ENCODE measurements at places on chromosomes 1 and 21. TPM values are rescaled to one million over a fixed set of nuclear protein-coding genes. Genes with fewer than 3 reads are reported as not detected.

DNA sequence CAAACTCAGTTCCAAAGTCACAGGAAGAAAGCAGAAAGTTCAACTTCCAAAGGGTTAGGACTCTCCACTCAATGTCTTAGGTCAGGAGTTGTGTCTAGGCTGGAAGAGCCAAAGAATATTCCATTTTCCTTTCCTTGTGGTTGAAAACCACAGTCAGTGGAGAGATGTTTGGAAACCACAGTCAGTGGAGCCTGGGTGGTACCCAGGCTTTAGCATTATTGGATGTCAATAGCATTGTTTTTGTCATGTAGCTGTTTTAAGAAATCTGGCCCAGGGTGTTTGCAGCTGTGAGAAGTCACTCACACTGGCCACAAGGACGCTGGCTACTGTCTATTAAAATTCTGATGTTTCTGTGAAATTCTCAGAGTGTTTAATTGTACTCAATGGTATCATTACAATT, 11.7 kb downstream of the ATF3 start:
- no peak overlapping the region for H3K4me3 ChIP-seq
- H3K36me3 ChIP-seq, result peaks cover 63% of the 10 kb centered on the region
- no peak overlapping the region for H3K27ac ChIP-seq
- no peaks in the 10 kb centered on the region for H3K27me3 ChIP-seq

Gene KDF1
- 17.2 TPM for total RNA-seq

GRCh38 chr1:7941437-7941793, 776 bp upstream of the TNFRSF9 start:
- H3K36me3 ChIP-seq, result no peaks in the 10 kb centered on the region
- DNase-seq, result no peak
- no peak overlapping the region for H3K4me3 ChIP-seq
- no peaks in the 10 kb centered on the region for H3K4me1 ChIP-seq
- H3K27me3 ChIP-seq, result peaks cover 43% of the 10 kb centered on the region
- no peak overlapping the region for H3K27ac ChIP-seq

Gene FGR
- total RNA-seq, result 0.09 TPM

Gene NEXN
- total RNA-seq, result 5.3 TPM

Gene HUNK
- total RNA-seq, result 4.8 TPM

DNA sequence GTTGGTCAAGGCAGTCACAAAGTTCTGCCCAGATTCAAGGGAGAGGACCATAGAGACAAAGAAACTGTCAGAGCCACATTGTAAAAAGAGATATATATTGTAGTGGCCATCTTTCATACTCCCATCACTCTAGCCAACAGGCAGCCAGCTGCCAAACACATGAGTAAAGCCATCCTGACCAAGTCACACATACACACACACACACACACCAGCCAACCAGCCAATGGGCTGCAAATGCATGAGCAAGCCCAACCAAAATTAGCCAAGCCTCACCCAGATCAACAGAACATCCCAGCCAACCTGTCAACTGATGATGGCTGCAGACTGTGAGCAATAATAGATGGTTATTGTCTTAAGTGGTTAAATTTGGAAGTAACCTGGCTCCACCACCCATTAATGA, 120.7 kb downstream of the SEC16B start:
- no peaks in the 10 kb centered on the region for H3K27me3 ChIP-seq
- no peak for DNase-seq
- no peak overlapping the region for H3K4me3 ChIP-seq
- H3K27ac ChIP-seq, result no peak overlapping the region
